Tibial artery (tissue), 4 donors: ENCODE measurements at places on chromosomes 13 and 19.

DNA sequence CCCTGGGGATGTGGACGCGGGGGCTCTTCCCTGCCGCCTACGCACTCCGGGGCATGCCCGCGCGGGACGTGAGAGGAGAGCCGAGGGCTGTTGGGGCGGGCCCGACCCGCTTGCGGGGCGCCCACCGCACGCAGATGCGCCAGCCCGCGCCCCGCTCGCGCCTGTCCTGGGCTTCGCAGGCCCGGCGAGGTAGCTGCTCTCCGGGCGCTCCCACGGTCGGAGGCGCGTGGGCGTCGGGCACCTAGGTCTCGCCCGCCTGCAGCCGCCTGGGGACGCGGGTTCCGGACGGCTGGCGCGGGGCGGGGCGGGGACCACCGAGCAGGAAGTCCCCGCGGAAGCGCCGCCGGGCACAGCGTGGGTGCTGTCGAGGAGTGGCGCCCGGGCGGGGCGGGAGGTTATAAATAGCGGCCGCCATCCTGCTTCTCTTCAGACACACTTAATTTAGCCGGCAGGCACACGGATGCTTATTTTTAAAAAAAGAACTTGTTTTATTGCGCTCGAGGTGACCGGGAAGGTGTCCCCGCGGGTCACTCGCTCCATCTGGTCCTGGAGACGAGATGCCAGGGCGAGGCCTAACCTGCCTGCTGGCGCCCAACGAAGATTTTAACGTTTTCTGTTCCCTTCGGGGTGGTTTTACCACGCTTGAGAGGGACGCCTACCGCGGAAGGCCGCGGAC, 561 bp upstream of the GJA3 start:
- peak overlapping the region; percentile 48 for H3K4me3 ChIP-seq
- H3K36me3 ChIP-seq = no peaks in the 10 kb centered on the region
- DNase-seq = no peak
- H3K4me1 ChIP-seq = no peaks in the 10 kb centered on the region

GRCh38 chr13:70967564-70967963, 859.3 kb upstream of the KLHL1 start:
- no peak for DNase-seq
- no peak overlapping the region for H3K27ac ChIP-seq
- H3K36me3 ChIP-seq = no peaks in the 10 kb centered on the region

DNA sequence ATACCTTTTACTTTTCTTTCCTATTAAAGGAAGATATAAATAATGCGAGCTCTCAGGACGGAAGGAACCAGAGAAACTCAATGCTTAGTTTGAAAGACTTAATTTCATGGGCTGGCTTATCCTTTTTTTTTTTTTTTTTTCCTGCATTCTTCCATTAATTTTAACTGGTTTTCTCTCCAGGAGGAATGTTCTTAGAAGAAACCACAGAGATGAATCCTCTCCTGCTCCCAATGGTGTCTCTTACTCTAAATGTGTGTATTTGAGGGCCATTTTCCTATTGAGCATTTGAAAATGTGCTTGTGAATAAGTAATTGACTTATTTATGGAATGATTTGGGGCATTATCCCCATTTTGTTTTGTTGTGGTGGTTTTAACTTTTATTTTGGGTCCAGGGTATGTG, 494.9 kb downstream of the FOXO1 start:
- no peaks in the 10 kb centered on the region for H3K36me3 ChIP-seq
- H3K4me1 ChIP-seq = no peaks in the 10 kb centered on the region

GRCh38 chr19:56087647-56088496, 33.2 kb downstream of the ZNF787 start:
- H3K4me1 ChIP-seq = no peaks in the 10 kb centered on the region
- no peak overlapping the region for H3K4me3 ChIP-seq
- H3K27ac ChIP-seq = no peak overlapping the region
- H3K36me3 ChIP-seq = peaks cover 9% of the 10 kb centered on the region
- no peak for DNase-seq
- no peaks in the 10 kb centered on the region for H3K27me3 ChIP-seq

- no peaks in the 10 kb centered on the region for H3K36me3 ChIP-seq
- no peak for DNase-seq
- H3K27me3 ChIP-seq = peaks cover 94% of the 10 kb centered on the region
- no peak within 1 kb of the TSS for H3K27ac ChIP-seq
These were observed at the start of gene COX6B2 for GRCh38 chr19:55354698-55355212. COX6B2 (minus strand) TSS chr19:55354719; CDS start chr19:55354521, 198 bp downstream.

DNA sequence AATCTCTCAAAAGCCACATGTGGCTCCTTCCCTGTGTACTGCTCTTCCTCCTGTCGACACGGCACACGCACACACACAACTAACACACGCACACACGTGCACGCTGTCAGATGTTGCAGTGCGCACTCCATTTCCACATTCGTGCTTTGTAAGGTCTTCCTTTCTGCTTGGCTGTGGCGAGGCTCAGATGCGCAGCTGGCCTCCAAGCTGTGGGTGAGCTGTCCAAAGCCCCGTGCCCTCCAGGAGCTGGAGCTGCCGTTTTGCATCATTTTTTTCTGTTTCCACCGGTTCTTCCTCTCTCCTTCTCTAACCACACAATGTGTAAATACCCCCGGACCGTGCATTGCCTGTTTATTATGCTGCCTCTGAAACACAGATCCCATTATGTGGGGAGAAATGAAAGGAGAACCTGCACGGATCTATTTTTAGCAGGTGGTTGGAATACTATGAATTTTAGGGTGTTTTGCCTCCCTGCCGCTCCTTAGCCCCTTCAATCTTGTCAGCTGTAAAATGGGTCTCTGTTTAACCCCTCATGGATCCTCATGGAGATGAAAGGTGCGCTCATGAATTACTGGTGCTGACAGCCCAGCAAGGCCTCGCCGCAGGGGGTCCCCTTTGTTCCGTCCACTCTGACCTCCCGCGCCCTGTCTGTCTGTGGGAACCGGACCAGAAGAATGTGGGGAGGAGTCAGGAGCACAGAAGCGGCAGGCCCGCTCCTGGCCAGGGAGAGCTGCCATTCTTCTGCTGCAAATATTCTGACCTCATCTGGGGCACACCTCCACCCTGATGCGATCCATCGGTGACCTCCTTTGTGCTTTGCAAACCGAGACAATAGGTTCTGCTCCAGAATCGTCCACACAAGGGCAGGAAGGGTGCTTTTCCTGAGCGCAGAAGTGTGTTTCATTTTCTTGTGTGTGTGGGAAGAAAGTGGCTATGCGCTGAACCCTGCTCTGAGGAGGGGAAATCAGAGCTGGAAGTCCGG, 137.7 kb downstream of the SOX1 start:
- no peaks in the 10 kb centered on the region for H3K4me1 ChIP-seq
- no peak overlapping the region for H3K27ac ChIP-seq
- no peak overlapping the region for H3K4me3 ChIP-seq
- DNase-seq = no peak
- no peaks in the 10 kb centered on the region for H3K36me3 ChIP-seq

DNA sequence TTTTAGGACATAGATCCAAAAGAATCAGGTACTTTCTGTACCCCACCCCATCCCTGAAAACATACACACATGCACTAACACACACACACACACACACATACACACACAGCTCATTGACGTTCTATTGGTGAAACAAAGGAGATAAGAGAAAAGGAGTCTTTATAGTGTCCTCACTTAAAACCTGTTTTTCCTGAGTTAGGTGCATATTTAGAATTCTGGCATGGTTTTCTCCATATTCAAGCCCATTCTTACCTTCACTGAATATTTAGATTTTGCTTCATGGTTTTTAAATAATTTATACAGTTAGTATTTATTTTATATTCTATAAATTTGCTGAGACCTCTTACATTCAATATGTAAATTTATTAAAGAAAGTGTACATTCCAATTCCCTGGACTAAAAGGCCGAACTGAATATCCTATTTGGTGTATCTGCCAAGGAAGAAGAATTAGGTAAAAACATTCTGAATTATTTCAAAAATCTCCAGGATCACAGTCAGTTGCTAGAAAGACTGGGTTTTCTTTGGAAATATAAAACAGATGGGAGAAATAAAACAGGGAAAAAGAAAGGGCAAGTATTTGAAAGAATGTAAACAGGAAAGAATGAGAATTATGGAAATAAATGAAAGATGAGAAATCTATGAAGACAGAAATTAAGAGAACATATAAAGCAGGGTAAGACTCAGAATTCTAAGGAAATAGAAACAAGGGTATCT, 556.2 kb downstream of the KCTD12 start:
- H3K36me3 ChIP-seq = no peaks in the 10 kb centered on the region
- H3K4me1 ChIP-seq = no peaks in the 10 kb centered on the region
- H3K4me3 ChIP-seq = no peak overlapping the region
- H3K27ac ChIP-seq = no peak overlapping the region

- H3K27me3 ChIP-seq = no peaks in the 10 kb centered on the region
- DNase-seq = no peak
- no peak overlapping the region for H3K27ac ChIP-seq
- H3K4me3 ChIP-seq = no peak overlapping the region
These were observed 3.2 kb downstream of the IFNL1 start for GRCh38 chr19:39299404-39299803.

- no peak overlapping the region for H3K27ac ChIP-seq
- no peaks in the 10 kb centered on the region for H3K27me3 ChIP-seq
- peaks cover 33% of the 10 kb centered on the region for H3K4me1 ChIP-seq
- H3K4me3 ChIP-seq = no peak overlapping the region
- no peaks in the 10 kb centered on the region for H3K36me3 ChIP-seq
These were observed 18.6 kb downstream of the DOCK9 start for GRCh38 chr13:98959291-98959690.

DNA sequence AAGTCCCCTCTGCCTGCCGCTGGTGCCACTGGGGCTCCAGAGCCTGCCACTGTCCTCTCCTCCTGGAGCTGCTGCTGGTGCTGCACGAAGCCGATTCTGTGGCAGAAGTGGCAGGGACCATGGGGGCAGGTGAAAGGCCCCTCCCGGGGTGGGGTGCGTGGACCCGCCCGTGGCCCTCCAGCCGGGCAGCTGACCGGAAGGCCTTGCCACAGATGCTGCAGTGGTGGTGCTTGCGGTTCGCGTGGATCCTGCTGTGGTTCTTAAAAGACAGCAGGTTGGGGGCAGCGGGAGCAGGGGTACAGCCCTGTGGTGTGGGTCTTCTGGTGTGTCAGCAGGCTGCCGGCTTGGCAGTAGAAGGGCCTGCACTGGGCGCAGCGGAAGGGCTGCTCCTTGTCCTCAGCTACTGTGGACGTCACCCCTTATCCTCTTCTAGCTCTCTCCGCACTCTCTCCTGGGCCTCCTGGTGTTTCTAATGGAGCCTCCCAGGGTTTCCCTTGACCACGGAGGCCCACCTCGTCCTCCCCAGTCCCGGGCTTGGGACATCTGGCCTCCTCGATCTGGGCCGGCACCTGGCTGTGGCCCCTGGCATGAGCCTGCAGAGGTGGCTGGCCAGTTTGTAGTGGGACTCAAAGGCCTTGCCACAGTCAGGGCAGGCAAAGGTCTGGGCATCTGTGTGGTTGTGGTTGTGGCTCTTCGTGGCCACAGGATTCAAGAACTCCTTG, 380.4 kb downstream of the OLFM4 start:
- no peaks in the 10 kb centered on the region for H3K4me1 ChIP-seq
- no peak overlapping the region for H3K27ac ChIP-seq
- no peak overlapping the region for H3K4me3 ChIP-seq
- no peak for DNase-seq
- no peaks in the 10 kb centered on the region for H3K36me3 ChIP-seq

GRCh38 chr13:73572824-73573223, 514.0 kb downstream of the KLF5 start:
- no peak overlapping the region for H3K27ac ChIP-seq
- no peak overlapping the region for H3K4me3 ChIP-seq
- DNase-seq = no peak
- no peaks in the 10 kb centered on the region for H3K36me3 ChIP-seq

- H3K27ac ChIP-seq = no peak overlapping the region
- peaks cover 14% of the 10 kb centered on the region for H3K36me3 ChIP-seq
- H3K4me3 ChIP-seq = no peak overlapping the region
- peaks cover 25% of the 10 kb centered on the region for H3K4me1 ChIP-seq
These were observed 104.1 kb downstream of the DNAJC3 start for GRCh38 chr13:95781016-95781415.

DNA sequence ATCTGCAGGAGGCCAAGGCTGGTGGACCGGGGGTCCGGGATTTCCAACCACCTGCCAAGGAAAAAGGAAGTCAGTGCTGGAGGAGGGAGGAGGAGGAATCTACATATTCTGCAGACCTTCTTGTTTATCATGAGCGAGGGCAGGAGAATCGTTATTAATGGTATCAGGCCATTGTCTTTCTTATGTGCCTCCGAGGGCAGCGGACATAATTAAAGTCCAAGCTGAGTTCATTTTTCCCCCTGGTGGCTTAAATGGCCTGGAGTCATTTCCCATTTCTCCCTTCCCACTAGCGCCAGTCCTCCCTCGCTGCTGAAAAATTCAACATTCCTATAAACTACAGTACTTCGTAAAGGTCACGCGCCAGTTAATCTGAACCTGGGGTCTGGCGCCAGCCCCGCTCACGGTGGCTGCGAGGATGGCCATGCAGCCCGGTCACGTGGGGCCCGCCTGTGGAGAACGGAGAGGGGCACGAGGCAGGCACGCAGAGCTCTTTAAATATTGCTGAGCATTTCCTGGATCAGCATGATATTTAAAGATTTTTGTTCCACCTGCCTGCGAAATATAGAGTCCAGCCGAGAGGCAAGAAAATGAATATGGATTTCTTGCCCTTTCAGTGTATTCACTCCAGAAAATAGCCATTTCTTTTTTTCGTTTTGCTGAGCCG, 85.2 kb upstream of the PCDH8 start:
- no peak overlapping the region for H3K27ac ChIP-seq
- no peaks in the 10 kb centered on the region for H3K4me1 ChIP-seq
- no peak overlapping the region for H3K4me3 ChIP-seq
- H3K27me3 ChIP-seq = peaks cover under 1% of the 10 kb centered on the region
- no peaks in the 10 kb centered on the region for H3K36me3 ChIP-seq
- DNase-seq = no peak

GRCh38 chr19:56076498-56076897, 44.6 kb downstream of the ZNF787 start:
- H3K36me3 ChIP-seq = no peaks in the 10 kb centered on the region
- DNase-seq = no peak
- peaks cover 10% of the 10 kb centered on the region for H3K4me1 ChIP-seq
- H3K4me3 ChIP-seq = no peak overlapping the region
- H3K27ac ChIP-seq = no peak overlapping the region
- H3K27me3 ChIP-seq = peaks cover 6% of the 10 kb centered on the region

DNA sequence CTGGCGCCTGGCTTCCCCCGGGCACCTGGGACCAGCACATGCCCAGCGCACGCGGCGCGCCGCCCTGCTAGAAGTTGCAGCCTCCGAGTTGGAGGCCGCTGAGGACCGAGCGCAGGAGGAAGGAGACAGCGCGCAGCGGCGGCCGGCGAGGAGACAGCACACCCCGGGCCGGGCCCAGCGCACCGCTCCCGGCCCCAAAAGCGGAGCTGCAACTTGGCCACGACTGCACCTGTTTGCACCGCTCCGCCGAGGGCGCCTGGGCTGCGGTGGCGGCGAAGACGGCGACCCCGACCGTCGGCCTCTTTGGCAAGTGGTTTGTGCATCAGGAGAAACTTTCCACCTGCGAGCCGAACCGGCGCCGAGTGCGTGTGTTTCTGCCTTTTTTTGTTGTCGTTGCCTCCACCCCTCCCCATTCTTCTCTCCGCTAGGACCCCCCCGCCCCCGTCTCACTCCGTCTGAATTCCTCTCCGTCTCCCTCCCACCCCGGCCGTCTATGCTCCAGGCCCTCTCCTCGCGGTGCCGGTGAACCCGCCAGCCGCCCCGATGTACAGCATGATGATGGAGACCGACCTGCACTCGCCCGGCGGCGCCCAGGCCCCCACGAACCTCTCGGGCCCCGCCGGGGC, at the start of gene SOX1:
SOX1 (plus strand) TSS at position 34 of the 626 bp plus-strand sequence; CDS start at position 544, 510 bp downstream.
- no peak for DNase-seq
- no peaks in the 10 kb centered on the region for H3K27me3 ChIP-seq
- no peak within 1 kb of the TSS for H3K27ac ChIP-seq
- no peaks in the 10 kb centered on the region for H3K36me3 ChIP-seq
- peak within 1 kb of the TSS; percentile 33 for H3K4me3 ChIP-seq

- no peak overlapping the region for H3K27ac ChIP-seq
- no peaks in the 10 kb centered on the region for H3K4me1 ChIP-seq
- no peak overlapping the region for H3K4me3 ChIP-seq
- no peak for DNase-seq
- H3K27me3 ChIP-seq = no peaks in the 10 kb centered on the region
These were observed 276.0 kb downstream of the SLC7A1 start for GRCh38 chr13:29319451-29319850.
